ENCODE measurements at places on chromosomes 5 and 9.
A peak's percentile ranks its signal among the peaks of the same experiment; 100 is the strongest.

DNA sequence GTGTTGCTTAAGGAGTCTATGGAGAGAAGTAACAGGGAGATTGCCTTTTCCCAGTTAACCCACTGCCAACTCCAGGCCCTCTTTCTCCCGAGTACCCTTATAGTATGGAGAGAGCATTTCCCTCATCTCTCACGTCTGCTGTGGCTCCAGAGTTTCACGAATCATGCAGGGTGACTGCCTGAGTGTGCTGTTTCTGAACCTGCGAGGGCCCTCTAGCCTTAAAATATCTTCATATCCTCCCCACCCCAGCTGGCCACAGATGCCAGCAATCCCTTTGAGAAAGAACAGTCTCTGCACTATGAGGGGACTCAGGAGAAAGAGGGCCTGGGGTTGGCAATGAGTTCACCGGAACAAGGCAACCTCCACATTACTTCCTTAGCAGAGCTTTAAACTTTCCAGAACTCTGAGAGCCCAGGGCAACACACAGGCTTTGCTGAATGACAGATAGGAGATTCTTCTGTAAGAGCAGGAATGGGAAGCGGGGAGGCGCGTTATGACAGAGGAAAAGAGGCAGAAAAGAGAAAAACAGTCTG, 81.6 kb upstream of the ANKH start:
- DNase-seq, result no peak

- DNase-seq, result peak; percentile 68
These were observed 2.0 kb downstream of the PROB1 start for GRCh38 chr5:139392678-139393496.

- no peak for DNase-seq
These were observed 23.0 kb downstream of the AMBP start for GRCh38 chr9:114055061-114055460.

- DNase-seq, result no peak
These were observed 13.2 kb upstream of the ADRA1B start for GRCh38 chr5:159903131-159903530.

GRCh38 chr9:37650873-37651768, at the start of gene FRMPD1:
FRMPD1 (plus strand) TSS chr9:37650954; CDS start chr9:37692642, 41,688 bp downstream.
- DNase-seq, result peak; percentile 48

GRCh38 chr5:151056379-151057325, 24.2 kb downstream of the TNIP1 start:
- DNase-seq, result peak; percentile 99

DNA sequence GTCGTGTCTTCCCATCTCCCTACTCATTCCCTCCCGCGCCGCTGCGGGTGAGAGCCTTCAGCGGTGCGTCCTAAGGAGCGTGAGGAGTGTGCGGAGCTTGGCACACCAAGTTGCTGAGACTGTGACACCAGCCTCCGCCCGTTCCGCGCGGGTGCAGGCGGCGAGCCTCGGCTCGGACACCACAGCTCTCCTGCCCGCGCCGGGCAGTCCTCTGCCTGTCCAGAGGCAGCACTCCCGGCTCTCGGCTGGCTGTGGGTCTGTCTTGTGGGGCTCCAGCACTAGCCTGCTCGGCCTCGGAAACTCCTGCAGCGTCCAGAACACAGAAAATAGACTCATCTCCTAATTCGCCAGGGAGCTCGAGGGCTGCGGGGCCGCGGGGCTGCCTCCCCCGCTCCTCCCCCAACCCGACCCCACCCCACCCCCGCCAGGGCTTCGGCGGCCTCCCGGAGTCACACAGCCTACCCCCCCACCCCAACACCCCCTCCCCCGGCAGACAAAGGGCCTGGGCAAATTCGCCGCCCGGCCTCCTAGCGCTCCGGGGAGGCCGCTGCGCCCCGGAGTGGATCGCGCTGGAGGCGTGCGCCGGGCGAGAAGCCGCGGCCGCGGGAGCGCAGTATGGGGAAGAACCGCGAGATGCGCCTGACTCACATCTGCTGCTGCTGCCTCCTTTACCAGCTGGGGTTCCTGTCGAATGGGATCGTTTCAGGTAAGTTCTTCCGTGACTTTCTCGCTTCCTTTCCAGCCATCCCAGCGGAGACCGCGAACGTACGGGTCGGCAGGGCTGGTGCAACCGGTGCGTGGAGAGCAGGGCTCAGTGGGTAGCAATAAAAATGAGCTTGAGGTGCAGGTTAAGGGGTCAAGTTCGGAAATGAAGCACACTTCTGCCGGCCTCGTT, at the start of gene ADAMTS19:
TSS of gene ADAMTS19 (plus strand) at position 522 of the 895 bp plus-strand sequence. CDS start at position 616, 94 bp downstream.
- DNase-seq, result no peak

DNA sequence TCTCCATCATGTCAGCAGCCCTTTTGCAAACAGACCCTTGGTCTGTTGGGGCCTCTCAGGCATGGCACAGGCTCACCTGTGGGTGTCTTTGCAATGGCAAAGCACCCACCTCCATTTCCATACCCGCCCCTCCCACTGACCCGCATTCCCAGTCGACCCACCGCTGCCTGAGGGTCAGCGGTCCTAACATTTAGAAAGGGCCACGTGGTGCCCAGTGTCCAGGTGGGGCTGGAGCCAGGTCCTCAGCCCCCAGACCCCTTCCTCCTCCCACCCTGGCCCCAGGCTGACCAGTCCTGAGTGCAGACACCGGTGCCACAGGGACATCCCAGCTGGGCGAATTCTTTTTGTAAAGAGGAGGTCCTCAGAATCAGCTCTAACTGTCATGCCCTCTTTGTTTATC, 43.3 kb upstream of the CEP72 start:
- DNase-seq, result no peak

- DNase-seq, result no peak
These were observed 36.5 kb downstream of the FOXI1 start for GRCh38 chr5:170142196-170142595.

- no peak for DNase-seq
These were observed 445.0 kb upstream of the SMC2 start for GRCh38 chr9:103649086-103649485.

DNA sequence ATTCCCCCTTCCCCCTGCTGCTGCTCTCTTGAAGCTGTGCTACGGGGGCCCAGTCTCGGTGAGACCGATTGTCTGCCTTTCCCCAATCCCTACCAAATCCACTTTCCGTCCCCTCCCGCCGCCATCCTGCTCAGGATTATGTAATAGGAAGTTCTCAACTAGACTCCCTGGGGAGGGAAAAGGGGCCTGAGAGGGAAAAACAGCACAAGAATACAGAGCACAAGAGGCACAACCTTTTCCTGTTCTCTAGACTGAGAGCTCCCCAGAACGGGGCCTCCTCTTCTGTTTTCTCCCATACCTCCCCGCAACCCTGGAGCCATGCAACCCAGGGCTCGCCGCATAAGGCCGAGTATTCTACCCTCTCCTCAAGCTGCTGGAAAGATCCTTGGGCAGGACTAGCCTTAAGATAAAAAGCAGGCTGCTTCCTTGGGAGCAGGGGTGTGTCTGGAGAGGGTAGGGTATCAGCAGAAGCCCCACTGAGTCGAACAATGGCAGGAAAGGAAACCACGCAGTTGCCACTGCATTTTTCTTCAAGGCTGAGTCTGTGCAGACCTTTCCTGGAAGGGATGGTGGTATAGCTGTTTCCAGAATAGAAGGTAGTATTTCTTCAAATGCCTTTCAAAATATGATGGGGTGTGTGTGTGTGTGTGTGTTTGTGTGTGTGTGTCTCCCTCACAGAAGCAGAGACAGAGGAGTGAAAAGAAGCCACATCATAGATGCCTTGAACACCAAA, 12.9 kb downstream of the MYORG start:
- no peak for DNase-seq

DNA sequence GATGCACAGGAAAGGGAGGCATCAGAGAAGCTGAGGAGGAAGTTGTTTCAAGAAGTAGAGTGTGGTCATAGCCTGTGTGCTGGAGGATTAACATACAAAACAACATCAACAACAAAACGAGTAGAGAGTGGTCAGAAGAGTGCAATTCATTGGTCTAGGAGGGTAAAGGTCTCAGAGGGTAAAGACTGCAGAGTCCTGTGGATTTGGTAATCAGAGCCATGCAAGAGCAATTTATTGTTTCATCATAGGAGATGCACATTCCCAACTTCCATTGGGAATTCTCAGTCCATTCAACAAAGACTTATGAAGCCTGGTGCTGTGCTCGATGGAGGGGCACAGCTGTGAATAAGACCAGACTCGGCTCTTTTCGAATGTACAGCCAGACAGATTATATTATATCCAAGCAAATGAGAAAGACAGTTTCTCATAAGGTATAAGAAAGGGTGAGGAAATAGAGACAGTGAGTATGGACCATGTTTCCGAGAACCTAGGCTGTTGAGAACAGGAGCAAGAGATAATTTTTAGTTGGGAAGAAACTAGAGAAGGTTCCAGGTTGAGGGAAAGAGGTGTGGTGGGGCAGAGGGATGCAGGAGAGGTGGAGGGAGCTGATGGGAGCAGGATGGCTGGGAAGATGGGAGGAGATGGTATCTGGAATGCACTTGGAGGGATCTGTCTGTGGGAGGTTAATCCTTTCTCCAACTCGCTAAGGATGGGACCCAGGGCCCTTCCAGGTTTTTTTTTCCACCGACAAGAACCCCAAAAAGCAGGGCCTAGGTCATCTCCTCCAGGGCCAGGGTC, 7.9 kb upstream of the MYORG start:
- DNase-seq, result peak; percentile 11

DNA sequence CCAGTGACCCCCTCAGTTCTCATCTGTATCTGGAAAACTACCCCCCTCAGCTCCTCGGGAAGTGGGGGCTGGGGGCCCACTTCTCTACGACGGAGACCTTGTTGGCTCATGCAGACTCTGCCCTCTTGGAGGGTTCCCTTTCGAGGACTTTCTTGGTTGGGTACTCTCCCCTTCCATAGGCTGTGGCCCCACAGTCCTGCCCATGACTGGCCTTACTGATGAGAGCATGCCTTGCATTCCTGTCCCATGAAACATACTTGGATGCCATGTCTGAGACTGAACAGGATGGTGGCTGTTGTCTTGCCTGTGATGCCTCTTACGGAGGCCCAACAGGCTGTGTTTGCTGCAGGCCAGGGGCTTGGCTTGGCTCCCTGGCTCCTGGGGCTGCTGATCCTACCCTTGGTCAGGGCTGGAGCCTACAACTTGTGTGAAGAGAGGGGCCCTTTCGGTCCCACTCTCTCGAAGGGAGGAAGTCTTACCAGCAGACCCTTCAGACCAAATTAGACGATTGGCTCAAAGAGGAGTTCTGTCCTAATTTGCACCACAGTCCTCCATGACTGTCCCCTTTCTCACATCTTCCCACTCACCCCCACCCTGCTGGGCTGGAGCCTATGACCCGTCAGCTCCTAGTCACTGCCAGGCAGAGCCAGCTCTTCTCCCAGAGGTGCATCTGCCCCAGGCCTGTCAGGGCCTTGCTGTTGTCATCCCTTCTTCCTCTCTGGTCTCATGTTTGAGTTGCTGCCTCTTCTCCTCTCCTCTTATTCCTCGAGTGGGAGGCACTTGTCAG, 109.9 kb downstream of the CACNA1B start:
- DNase-seq, result no peak

GRCh38 chr5:4572311-4573100, 567.6 kb upstream of the ADAMTS16 start:
- DNase-seq, result no peak

DNA sequence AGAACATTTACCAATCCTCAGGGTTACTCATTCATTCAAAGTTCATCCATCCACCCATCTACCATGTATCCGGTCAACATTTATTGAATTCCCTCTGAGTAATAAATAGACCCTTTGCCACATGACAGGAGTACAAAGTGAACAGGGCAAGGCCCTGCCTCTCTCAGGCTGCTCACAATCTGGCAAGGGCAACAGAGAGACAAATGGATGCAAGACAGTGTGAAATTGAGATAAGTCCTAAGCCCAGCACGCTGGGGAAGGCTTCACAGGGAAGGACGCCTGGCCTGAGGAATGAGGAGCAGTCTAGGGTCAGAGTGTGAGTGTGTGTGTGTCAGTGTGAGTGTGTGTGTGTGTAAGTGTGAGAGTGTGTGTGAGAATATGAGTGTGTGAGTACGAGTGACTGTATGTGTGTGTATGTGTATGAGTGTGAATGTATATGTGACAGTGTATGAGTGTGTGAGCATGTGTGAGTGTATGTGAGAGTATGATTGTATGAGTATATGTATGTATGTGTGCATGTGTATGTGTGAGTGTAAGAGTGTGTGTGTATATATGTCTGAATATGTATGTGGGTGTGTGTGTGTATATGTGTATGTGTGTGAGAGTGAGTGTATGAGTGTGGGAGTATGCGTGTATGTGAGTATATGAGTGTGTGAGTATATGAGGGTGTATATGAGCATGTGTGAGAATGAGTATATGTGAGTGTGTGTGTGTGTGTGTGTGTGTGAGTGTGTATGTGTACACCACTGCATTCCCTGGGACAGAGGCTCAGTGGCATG, 145.6 kb downstream of the FSTL4 start:
- DNase-seq, result no peak

DNA sequence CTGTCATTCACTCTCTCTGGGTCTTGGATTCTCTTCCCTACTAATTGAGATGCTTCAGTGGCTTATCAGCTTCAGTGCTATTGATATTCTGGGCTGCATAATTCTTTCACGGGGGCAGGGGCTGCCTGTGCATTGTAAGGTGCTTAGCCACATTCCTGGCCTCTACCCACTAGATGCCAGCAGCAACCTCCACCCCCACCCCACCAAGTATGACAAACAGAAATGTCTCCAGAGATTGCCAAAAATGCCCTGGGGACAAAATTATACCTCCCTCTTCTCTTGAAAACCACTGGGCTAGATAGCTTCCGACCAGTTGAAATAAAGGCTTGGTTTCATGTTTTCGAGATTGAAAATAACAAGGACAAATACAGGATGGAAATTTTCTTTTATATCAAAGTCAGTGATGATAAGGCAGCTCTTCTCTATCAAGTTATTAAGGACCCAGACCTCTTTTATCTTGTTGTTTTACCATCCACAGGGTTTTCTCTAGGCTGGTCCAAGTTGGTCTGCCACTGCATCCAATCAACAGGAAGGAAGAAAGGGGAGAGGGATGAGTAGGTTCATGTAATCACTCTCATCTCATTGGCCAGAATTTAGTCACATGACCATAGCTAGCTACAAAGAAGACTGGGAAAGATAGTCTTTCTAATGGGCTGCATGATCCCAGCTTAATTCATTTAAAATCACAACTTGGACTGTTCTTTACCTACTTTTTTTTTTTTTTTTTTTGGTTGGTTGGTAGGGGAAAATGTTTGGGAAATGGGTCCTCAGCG, 92.1 kb upstream of the RANBP3L start:
- DNase-seq, result no peak

DNA sequence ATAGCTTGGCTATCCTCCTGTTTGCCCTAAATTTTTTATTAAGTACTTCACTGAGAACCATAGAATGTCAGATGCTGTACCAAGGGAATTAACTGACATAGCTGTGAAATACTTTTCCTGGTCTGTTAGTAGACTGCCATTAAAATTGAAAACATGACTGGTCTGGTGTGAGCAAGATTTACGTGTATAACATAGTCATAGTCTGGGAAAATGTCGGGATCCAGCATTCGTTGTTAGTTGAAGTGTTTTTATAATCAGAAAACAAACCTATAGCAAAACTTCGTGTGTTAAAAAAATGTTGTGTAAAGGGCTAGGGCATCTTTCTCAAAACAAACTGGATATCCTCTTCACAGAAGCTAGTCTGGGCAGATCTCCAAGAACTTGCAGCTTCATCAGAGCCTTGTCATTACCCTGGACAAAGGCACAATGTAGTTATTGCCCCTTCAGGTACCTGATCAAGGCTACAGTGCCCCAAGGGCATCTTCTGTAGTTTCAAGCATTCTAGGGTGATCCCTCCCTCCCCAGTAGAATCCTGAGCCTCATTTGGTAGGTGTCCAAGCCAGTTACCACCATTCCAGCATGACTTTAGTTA, 454.2 kb upstream of the SGCD start:
- no peak for DNase-seq

All from inflammatory macrophage treated with lipopolysaccharide for 4 hours (primary cell).